ENCODE measurements at places on chromosomes 7 and 10.

- DNase-seq, result no peak
These were observed 255.1 kb upstream of the PPP2R2D start for GRCh38 chr10:131645756-131646155.

- no peak for DNase-seq
These were observed 231.8 kb downstream of the PTEN start for GRCh38 chr10:88095223-88095721.

DNA sequence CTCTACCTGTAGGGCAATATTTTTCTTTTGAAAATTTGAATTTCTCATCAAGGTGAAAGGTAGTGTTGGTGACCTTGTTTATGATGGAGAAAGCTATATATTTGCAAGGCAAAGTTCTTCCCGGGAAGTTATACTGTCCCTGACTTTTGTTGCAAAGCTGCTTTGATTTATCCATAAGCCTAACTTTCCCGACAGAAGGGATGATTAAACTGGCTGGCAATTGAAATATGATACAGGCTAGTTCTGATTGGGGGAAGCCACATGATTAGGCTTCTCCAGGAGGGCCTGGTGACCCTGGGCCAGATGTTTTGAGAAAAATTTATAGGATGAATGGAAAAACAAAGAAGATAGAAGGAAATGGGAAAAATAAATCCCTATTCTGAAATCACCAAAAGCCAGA lies 215.5 kb downstream of the ACTR3B start:
- no peak for DNase-seq

- peak; percentile 10 for DNase-seq
These were observed 100.7 kb downstream of the NKX6-2 start for GRCh38 chr10:132685101-132685891.

DNA sequence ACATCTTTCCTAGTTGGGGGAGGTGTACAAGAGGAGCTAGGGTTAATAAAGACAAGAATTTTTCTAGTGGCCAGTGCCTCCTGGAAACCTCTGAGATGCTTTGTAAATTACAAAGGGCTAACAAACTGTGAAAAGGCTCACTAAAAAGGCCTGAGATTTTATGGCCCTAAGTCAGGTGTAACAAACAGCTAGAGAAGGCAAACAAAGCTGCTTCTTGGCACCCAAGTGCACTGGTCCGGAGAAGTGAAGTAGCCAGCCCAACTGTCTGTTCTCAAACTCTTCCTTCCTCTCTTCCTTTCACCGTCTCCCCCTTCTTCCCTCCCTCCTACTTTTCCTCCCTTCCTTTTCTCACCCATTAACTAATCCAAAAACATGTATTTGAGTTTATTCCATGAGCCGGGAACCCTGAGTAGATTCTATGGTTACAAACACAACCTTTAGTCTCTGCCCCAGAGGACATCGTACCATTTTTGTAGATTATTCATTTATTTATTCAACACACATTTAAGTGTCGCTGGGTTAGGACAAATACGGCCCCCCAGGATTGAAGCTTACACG lies 143.4 kb upstream of the PCGF5 start:
- DNase-seq, result no peak

DNA sequence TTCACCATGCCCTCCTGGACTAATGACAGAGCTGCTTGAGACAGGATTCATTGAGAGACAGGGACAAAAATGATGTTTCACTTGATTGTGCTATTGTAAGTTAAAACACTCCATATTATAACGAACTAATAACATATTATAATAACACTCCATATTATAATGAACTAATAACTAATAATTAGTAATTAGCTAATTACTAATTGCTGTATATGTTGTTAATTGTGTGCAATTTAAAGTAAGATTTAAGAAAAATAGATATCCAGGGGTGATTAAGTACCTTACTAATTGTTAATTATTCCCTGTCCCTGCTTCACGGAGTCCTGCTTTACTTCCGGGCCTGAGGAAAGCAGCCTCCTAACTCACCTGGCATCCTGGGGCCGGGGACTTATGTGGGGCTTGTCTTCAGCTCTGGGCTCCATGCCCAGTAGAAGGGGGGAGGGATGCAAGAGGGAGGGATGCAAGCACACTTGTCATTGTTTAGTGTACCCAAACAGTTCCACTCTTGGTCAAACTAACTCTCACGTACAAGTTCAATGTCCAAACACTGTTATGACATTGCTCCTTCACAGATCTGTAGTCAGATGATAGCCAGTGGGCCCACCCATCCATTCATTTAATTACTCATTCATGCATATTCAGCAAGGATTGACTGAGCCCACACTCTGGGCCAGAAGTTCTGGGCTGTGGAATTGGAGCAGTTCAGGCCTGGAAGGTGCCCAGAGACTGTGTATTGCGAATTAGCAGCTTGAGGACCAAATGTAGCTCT lies 53.8 kb downstream of the COL13A1 start:
- DNase-seq, result no peak

GRCh38 chr7:64558323-64558705 lies 4.6 kb downstream of the ZNF680 start:
- DNase-seq, result no peak

- no peak for DNase-seq
These were observed 142.8 kb upstream of the SEMA3E start for GRCh38 chr7:83791737-83792136.

DNA sequence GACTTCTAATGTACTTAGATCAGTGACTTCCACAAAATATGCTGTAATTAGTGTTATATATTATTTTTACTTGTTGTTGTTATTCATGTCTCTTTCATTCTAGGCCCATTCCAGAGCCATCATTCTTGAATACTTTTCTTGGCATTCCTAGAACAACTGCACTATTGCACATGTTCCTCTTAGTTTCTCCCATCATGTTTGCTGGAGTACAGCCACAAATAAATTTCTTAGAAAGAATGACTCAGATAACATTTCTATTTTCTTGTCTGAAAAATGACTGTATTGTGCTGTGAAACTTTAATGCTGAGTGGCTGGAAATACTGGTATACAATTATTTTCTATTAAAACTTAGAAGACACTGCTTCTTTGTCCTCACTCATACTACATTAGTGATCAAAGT lies 651.0 kb upstream of the STEAP1 start:
- no peak for DNase-seq

GRCh38 chr7:108358553-108358952 lies 97.7 kb downstream of the NRCAM start:
- no peak for DNase-seq

DNA sequence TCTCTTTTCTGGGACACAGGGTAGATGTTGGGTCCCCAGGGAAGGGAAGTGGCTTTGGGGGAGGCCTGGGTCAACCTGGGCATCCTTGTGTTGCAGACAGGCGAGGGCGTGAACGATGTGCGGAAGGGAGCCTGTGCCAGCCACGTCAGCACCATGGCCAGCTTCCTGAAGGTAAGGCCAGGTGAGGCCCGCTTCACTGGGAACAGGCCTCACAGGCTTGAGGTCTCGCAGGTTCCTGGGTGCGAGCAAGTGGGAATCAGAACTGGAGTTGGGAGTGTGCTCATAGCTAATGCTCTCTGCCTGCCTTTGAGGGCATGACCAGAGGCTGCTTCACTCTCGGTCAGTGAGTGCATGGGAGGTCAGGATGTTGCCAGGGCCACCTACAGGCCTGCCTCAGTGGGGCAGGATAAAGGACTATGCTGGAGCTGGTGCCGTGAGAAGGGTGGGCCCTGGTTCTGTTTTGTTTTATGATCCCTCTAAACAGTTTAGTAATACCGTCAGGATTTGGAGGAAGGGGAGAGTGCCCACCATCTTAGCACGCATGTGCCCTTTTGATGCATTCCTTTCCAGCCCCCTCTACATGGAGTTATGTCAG lies 8.4 kb downstream of the DBNL start:
- no peak for DNase-seq

GRCh38 chr10:78905957-78906308 lies 162.8 kb upstream of the ZMIZ1 start:
- DNase-seq, result no peak

- DNase-seq, result no peak
These were observed 79.7 kb downstream of the CTTNBP2 start for GRCh38 chr7:117793521-117793920.

- DNase-seq, result no peak
These were observed 19.1 kb downstream of the UBE2H start for GRCh38 chr7:129933627-129934026.

- peak; percentile 24 for DNase-seq
These were observed 41.6 kb upstream of the LYZL2 start for GRCh38 chr10:30671026-30671616.

DNA sequence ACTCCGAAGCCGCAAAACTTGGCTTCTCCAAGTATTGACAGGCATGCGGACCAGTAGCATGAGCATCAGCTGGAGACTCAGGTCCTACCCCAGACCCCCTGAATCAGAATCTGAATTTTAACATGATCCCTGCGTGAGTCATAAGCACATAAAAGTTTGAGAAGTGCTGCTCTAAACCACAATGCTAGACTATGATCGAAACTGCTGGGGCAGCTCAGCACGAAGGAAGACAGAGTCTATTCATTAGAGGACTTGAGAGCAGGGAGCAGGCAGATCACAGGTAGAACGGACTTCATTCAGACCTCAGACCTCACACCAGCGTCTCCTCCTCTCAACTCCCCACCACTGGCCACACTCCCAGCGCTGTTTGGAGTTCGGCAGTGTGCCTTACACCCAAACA lies 16.9 kb downstream of the CAMK2G start:
- DNase-seq, result no peak

- DNase-seq, result no peak
These were observed 173.9 kb downstream of the TNS3 start for GRCh38 chr7:47407821-47408674.

- DNase-seq, result no peak
These were observed 143.3 kb upstream of the GPR26 start for GRCh38 chr10:123522702-123523312.

GRCh38 chr7:220151-220841 lies 27.9 kb downstream of the FAM20C start:
- DNase-seq, result peak; percentile 76

- no peak for DNase-seq
These were observed 11.8 kb downstream of the GPR146 start for GRCh38 chr7:1055956-1056784.

DNA sequence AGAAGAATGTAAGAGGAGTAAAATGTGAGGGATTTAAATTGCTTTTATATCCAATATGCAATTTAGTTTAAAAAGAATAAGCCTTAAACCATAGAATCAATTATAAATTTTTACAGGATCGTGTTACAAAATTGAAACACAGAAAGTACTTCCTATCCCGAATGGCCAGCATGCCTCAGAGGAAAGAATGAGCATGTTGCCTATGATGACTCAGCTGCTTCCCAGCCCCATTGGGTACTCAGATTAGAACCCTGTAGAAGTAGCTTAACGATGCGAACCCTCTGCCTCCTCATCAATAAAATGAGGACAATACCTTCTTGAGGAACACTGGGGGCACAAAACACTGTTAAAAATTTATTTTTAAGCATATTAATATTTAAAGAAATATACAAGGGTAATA lies 113.4 kb upstream of the CDK1 start:
- DNase-seq, result no peak

- no peak for DNase-seq
These were observed 64.6 kb downstream of the TSPAN12 start for GRCh38 chr7:120793213-120793936.
